Fibroblast of skin of abdomen (primary cell): ENCODE measurements at places on chromosomes 4 and X.

DNA sequence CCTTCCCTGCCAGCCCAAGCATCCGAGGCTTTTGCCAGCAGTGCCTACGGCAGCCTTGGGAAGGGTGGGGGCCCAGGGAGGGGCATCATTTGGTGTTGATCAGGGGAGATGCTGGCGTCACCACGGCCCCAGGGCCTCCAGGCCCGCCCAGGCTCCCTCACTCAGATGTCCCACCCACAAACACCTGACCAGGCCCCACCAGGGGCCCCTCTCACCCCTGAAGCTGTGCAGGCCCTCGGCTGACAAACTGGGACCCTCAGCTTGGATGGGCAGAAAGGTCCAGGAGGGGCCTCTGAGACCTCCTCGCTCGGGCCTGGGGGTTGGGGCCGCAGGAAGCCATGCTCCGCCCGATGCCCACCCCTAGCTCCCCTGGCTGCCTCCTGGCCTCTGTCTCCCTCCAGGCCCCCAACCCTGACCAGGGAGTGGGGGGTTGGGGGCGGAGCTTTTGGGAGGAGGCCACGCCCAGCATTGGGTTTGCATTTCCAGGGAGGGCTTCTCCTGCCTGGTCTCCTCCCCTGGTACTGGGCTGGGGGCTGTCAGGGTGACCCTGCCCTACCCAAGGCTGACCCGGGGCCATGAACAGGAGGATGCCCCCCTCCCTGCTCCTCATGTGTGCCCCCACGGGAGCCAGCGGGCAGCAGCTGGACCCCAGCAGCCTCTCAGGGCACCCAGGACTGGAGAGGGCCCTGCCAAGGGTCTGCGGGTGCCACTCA is 33.4 kb upstream of the SPON2 start:
- DNase-seq = no peak

- no peak for DNase-seq
Measured at GRCh38 chrX:109822861-109823260, 89.8 kb upstream of the ACSL4 start.

DNA sequence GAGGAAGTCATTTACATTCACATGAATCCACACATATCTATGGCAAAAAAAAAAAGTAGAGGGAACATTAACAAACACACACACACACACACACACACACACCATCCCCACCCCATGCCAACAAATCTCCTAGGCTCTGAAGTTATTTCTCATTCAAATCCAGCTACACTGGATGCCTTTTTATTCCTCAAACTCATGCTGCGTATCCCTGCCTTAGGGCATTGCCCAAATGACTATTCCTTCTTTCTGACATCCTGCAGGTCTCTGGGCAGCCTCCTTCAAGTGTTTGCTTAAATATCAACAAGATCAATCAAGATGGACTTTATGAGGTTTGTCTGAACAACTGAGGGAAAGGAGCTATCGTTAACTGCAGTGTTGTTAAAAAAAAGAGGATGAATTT is 106.5 kb upstream of the FAM9A start:
- no peak for DNase-seq

DNA sequence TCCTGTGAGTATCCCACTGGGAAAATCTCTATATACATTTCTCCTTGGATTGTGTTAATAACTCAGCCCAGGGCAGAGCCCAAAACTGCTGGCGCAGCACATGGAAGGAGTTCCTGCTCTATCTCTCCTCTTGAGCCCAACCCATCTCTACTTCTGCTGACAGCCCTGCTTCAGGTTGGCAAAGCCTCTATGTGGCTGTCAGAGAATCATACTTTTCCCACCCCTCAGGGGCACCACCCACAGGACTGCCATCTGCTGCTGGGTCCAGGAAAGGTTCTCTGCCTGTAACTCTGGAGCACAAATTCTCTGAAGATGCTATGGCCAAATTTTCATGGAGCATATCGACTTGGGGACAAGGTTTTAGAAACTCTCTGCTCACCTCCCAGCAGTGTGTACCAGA is 278.5 kb upstream of the EMCN start:
- DNase-seq = no peak

DNA sequence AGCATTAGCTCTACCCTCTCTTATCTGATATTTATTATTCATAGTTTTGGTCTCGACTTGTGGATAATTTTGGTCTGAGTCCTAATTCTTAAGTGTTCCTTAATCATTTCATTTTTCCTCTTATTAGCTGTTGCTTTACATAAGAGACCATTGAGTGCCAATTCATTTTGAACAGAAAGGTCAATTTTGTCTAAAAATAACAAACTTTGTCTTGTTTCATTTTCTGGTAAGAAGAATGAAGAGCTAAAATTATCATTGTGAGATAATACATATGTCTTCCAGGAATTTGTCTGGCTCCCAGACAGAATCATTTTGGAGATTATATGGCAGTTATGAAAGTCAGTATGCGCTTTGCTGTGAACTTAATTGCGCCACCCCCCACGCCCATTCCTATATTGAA is 1471.8 kb downstream of the PCDH7 start:
- no peak for DNase-seq

GRCh38 chrX:87518504-87518903 is 902 bp downstream of the KLHL4 start:
- no peak for DNase-seq

GRCh38 chrX:8319359-8319758 is 145.3 kb upstream of the VCX3B start:
- no peak for DNase-seq

- peak; percentile 34 for DNase-seq
Measured at GRCh38 chr4:26590639-26591038, 6.8 kb downstream of the TBC1D19 start.

DNA sequence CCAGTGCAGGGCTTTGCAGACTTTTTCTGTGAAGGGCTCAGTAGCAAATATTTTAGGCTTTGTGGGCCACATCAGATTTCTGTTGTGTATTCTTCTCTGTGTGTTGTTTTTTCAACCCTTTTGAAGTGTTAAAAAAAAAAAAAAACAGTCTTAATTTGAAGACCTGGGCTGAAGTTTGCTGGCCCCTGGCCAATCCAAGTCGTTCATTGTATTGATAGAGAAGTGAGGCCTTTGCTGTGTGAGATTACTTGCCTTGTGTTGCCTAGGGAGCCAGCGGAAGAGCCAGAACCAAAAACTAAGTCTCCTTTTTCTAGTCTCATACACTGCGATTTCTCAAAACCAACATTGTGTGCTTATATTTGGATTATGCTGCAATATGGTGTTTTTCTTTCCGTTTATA is 46.9 kb downstream of the MTM1 start:
- no peak for DNase-seq

- peak; percentile 78 for DNase-seq
Measured at GRCh38 chr4:15344041-15344440, 83.8 kb upstream of the C1QTNF7 start.

GRCh38 chrX:37783305-37783704 is 3.4 kb downstream of the CYBB start:
- no peak for DNase-seq

DNA sequence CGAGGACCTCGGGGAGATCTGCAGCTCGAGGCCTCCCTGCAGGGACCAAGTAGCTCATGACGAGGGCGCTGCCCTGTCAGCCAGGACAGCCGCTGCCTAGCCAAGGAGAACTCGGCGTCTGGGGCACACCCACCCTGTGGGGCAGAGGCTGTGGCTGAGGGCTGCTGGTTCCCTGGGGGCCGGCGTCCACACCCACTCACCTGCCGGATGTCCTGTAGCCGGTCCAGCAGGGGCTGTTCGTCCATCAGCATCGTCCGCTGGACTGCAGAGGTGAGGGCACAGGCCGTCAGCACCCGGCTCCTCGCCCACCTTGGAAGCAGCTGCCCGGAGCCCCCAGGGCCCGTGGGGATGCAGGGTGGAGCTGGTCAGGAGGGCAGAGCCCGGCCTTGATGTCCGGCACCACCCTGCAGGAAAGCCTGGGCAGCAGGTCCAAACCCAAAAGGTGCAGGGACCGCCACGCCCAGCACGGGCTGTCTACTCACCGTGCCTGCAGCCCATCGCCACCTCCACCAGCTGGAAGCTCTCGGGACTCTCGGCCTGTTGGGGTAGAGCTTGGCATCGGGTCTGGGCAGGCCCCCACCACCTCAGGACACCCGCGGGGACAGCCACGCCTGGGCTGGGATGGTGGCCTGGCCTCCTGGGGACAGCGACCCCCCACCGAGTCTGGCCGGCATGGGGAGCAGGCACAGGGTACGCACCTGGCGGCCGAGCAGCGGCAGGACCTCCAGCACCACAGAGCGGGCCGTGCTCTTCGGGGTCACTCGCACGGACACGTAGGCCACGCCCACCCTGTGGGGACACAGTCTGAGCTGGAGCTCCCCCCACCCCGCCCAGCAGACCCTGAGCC is 6.9 kb downstream of the DGKQ start:
- no peak for DNase-seq

- DNase-seq = no peak
Measured at GRCh38 chr4:69026974-69027373, 69.3 kb upstream of the UGT2B7 start.

GRCh38 chr4:184395971-184396391 is 78.4 kb downstream of the IRF2 start:
- DNase-seq = no peak

DNA sequence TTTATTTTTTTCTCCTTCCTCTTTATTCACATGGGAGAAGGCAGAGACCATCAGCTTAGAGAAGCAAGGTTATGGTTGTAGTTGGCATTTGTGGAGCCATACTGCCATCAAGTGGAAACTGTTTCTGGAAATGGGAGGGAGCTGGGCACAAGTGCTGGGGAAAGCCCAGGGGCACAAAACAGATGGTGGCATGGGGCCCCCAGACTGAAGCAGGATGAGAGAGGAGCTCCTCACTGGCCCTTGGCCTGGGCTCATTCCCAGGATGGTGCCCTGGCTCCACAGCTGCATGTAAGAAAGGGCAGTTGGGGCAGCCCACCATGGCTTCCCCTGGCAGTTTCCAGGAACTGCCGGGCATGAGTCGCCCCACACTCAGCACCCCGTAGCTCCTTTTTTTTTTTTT is 59.2 kb downstream of the NBDY start:
- no peak for DNase-seq

DNA sequence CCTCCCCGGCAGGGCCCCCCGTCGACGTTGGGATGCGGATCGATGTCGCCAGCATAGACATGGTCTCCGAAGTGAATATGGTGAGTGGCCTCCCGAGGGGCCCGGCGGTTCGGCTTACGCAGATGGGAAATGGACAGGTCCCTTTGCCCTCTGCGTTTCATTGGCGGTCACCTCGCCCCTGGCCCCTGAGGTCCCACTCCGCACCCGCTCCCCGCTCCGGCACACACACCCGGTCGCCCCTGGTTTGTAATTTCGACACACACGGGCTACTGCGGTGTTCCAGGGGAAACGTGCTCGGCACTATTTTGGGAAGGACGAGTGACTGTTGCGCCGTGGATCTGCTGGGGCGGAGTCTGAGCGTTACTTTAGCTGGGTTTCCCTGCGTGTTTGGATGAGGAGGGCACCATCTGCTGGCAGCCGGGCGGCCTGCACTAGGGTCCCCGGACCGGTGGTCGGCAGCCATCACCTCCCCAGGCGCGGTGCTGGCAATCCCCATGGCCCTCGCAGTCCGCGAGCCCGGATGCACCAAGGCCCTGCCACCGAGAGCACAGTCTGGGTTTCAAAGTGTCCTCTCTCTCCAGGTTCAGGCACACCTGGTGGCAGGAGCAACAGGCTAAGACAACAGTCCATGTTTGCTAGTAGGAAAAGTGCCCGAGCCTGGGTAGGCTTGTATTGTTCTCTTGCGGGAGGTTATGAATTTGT is 1.2 kb downstream of the GABRB1 start:
- DNase-seq = peak; percentile 31

DNA sequence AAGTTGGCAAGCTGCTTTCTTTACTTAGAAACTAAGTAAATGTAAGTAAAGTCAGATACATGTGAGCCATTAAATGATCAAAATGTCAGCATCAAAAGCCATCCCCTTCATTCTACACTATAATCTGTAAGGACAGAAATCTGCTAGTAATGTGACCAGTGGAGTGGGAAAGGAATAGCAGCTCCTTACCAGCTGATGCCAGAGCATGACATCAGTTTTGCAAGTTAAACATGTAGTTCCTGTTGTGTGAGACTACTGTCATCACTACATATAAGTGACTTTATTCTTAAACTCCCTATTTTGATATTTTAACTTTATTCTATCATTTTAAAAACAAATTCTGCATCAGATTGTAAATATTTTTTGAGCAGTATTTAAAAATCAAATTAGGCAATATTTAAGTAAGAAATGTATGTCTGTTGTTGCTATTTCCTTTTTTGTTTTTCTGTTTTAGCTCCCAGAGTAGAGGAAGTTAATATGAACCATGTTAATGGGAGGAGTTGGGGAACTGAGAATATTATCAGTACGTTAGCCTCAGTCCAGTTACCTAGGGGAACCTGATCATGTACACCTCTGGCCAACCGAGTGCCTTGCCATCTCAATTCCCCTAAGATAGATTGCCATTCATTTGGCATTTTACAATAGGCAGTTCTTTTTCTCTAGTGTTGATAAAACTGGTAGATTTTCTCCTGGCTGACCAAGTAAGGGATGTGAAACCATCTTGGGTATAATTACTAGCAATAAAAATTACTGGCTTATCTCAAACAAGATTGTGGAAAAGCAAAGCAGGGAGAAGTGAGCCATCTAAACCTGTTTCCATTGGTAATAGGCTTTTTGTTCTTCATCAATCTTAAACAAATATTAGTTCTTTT is 34.7 kb downstream of the CCNI start:
- no peak for DNase-seq

DNA sequence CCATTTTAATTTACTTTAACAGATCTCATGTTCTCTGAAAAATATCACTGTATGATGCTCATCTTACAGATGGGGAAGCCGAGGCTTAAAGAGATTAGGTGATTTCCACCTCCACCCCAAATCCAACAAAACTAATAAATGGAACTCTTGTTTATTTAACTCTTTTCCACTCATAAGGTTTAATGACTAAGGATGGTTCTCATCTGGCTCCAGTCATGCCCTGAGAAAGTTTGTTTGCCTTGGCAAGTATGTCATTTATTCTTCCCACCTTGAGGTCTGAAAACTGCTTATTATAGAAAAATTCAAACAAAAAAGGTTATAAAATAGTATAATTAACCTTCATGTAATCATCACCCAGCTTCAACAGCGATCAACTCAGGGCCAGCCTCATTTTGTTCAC is 56.3 kb downstream of the PPEF2 start:
- no peak for DNase-seq
